ENCODE measurements at places on chromosomes 12 and 14. TPM values are rescaled to one million over a fixed set of nuclear protein-coding genes. Genes with fewer than 3 reads are reported as not detected.

The FAM186B gene
- polyA plus RNA-seq = 3.2 TPM

The ATL1 gene
- 6.8 TPM for polyA plus RNA-seq

The VWF gene
- polyA plus RNA-seq = 11.9 TPM

The SLC38A4 gene
- polyA plus RNA-seq = 19.0 TPM

The DUSP16 gene
- polyA plus RNA-seq = 23.8 TPM

The FGF6 gene
- polyA plus RNA-seq = not detected

The EID3 gene
- 5.3 TPM for polyA plus RNA-seq

The AICDA gene
- polyA plus RNA-seq = 0.32 TPM

The TAS2R9 gene
- polyA plus RNA-seq = not detected

The SPATS2 gene
- polyA plus RNA-seq = 49.4 TPM

The BEGAIN gene
- 3.2 TPM for polyA plus RNA-seq

The IFNG-AS1 gene
- 0.08 TPM for polyA plus RNA-seq

The CLEC2D gene
- 8.5 TPM for polyA plus RNA-seq

The CDH24 gene
- polyA plus RNA-seq = 35.8 TPM

The LHX5 gene
- 0.03 TPM for polyA plus RNA-seq

The MYL2 gene
- not detected for polyA plus RNA-seq

The TMEM119 gene
- polyA plus RNA-seq = 34.2 TPM

The DNAJC22 gene
- 19.6 TPM for polyA plus RNA-seq

The SRGAP1 gene
- 16.9 TPM for polyA plus RNA-seq

The NT5DC3 gene
- polyA plus RNA-seq = 8.6 TPM

The KRT75 gene
- not detected for polyA plus RNA-seq

The DNAI7 gene
- 8.4 TPM for polyA plus RNA-seq

The HNF1A gene
- 13.3 TPM for polyA plus RNA-seq

The SLC25A47 gene
- not detected for polyA plus RNA-seq

The PTHLH gene
- polyA plus RNA-seq = 1.3 TPM

The KLRC3 gene
- polyA plus RNA-seq = not detected

The CLEC1B gene
- 1.4 TPM for polyA plus RNA-seq

The ADAMTS20 gene
- 0.71 TPM for polyA plus RNA-seq

The DEGS2 gene
- 18.2 TPM for polyA plus RNA-seq

Measured in left renal cortex interstitium (tissue), 4 donors.